HFFc6 (cell line): ENCODE measurements at places on chromosomes 5 and 9. TPM values are rescaled to one million over a fixed set of nuclear protein-coding genes. Genes with fewer than 3 reads are reported as not detected.

The LTC4S gene
- total RNA-seq: not detected in 3 replicates

The CNTNAP3 gene
- not detected in 3 replicates for total RNA-seq

The HK3 gene
- total RNA-seq: not detected in 3 replicates

The LHX2 gene
- not detected in 3 replicates for total RNA-seq
